Stimulated activated CD4-positive, alpha-beta T cell treated with anti-CD3 and anti-CD28 coated beads, TNF-alpha, amount 100 ng/mL, for 48 hours (primary cell): ENCODE measurements at places on chromosomes 4 and X.

DNA sequence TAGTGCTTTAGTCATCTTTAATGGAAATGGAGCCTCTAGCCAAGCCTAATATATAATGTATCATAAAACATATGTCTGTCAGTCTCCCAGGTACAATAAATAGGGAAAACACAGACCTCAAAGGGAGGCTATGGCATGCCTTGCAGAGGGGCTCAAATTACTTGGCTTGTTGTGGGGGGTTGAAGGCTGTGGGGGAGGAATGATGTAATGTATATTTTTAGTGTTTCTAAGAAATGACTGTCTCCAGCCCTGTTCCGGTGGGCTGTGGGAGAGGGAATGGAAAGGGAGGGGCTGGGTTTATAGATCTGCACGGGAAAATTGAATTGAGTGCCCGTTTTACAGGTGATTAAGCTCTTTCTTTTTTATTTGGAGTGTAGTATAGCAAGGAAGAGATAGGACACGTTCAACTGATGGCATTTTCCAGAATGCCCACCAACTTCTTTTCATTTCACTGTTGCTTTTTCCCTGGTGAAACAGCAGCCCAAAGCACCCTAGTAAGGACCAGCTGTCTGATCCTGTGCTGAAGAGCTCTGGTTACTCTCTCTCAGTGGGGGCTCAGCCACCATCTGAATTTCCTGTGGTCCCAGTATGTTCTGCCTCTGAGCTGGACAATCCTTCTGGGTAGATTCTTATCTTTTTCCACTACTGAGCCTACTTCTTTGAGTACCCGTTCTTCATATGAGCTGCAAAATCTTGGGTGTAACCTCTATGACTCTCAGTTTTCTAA lies 220.7 kb upstream of the CASK start:
- no peak for DNase-seq

GRCh38 chr4:8269535-8270417 lies at the start of gene HTRA3:
Gene HTRA3 (plus strand): TSS chr4:8269754. CDS start chr4:8269969, 215 bp downstream.
- DNase-seq = no peak

DNA sequence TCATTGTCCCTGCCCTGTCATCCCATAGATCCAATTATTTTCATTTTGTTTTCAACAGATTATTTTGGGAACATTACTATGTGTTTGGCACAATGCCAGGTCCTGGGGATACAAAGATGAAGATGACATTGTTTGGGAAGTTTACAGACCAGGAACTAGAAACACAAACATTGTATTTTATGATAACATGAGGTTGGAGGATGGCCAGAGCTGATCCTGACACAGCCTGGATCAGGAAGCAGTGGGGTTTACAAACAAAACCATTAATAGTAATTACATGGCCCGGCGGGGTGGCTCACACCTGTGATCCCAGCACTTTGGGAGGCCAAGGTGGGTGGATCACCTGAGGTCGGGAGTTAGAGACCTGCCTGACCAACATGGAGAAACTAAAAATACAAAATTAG lies 29.9 kb downstream of the CLRN2 start:
- no peak for DNase-seq

- no peak for DNase-seq
Observed at GRCh38 chr4:173492315-173492714, 37.7 kb downstream of the HAND2 start.

GRCh38 chrX:70174754-70175153 lies 2.5 kb upstream of the DGAT2L6 start:
- DNase-seq = no peak
